ENCODE measurements at places on chromosomes 11 and 22.

DNA sequence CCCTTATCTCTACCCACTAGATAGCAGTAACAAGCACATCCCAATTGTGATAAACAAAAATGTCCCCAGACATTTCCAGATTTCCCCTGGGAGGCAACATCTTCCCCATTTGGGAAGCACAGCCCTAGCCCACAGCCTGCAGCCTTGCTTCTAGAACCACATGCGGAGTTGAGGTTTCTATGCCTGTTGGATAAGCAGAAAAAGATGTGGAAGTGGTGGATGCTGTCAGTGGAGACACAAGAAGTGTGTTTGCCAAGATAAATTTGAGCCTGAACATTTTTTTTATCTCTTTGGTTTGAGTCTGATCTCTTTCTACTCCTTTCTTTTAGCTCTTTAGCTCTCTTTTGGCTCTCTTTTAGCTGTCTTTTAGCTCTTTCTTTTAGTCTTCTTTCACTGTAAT lies 884.5 kb downstream of the NTM start:
- DNase-seq, result no peak

- no peak for DNase-seq
Measured at GRCh38 chr22:23604939-23605712, 25.0 kb upstream of the IGLL1 start.

DNA sequence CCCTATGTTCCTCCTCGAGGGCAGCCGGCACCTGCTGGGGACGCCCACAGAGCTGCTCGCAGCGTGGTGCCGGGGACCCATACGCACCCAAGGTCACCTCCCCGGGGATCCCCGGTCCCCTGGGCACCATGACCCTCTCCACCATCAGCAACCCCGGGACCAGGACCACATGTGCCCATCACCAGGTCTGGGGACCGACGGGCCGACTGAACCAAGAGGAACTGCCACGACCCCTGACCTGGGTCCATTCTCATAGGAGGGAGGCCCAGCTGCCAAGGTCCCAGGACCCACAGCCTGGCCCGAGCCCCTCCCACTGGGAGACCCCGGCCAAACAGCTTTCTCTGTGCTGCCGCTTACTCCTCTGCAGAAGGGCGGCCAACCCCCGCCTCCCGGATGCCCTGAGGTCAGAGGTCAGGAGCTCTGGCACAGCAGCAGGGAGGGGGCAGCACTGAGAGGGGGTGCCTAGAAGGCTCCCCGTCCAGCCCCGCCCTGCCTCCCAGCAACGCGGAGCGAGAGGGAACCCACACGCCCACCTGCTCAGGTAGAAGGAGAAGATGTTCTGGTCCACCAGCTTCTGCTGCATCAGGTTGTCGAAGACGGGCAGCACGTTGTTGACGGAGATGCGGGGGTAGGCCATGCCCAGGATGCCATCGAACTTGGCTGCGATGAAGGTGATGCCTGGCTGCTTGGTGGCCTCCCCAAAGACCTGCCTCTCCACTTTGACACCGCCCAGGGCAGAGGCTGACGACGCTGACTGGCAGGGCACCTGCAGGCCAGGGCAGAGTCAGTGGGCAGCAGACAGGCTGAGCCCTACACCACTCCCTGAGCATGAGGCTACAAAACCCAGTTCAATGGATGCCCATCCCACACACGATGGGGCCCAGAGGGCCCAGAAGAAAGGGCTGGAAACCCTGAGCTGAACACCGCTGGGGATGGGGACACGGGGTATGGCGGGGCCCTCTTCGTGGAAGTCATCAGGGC lies 6.6 kb downstream of the CTSD start:
- DNase-seq, result no peak

DNA sequence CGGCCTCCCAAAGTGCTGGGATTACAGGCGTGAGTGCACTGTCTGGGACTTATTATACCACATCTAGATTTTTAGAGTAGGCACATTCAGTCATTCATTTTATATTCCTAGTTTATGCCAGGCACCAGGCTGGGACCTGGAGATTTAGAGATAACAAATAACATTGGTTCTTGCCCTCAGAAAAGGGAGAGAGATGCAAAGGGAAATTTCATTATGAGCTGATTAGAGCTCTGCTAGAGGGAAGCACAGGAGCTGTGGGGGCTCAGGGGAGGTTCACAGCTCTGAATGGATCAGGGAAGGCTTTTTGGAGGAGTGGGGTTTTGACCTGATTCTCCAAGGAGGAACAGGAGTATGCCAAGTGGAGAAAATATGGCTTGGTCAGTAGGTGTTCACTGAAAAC lies 32.3 kb downstream of the MEI1 start:
- no peak for DNase-seq

GRCh38 chr11:21514316-21514715 lies 678.6 kb upstream of the ANO5 start:
- DNase-seq, result no peak
